ENCODE measurements at places on chromosomes 3 and 15.

DNA sequence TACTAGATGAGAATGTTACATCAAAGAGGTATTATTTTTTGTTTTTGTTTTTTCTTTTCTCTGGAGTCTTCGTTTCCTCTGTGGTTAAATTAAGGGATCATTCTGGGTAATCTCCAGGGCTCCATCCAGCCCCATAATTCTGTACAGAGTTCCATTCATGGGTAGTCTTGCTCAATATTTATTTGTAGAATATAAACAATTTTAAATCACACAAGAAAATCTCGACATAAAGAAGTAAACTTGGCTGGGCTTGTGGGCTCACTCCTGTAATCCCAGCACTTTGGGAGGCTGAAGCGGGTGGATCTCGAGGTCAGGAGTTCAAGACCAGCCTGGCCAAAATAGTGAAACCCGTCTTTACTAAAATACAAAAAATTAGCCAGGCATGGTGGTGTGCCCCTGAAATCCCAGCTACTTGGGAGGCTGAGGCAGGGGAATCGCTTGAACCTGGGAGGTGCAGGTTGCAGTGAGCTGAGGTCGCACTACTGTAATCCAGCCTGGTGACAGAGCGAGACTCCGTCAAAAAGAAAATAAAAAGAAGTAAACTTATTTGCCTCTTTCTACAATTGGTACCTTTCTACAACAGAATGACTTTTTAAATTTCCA is 166.8 kb upstream of the TGFBR2 start:
- DNase-seq, result no peak

DNA sequence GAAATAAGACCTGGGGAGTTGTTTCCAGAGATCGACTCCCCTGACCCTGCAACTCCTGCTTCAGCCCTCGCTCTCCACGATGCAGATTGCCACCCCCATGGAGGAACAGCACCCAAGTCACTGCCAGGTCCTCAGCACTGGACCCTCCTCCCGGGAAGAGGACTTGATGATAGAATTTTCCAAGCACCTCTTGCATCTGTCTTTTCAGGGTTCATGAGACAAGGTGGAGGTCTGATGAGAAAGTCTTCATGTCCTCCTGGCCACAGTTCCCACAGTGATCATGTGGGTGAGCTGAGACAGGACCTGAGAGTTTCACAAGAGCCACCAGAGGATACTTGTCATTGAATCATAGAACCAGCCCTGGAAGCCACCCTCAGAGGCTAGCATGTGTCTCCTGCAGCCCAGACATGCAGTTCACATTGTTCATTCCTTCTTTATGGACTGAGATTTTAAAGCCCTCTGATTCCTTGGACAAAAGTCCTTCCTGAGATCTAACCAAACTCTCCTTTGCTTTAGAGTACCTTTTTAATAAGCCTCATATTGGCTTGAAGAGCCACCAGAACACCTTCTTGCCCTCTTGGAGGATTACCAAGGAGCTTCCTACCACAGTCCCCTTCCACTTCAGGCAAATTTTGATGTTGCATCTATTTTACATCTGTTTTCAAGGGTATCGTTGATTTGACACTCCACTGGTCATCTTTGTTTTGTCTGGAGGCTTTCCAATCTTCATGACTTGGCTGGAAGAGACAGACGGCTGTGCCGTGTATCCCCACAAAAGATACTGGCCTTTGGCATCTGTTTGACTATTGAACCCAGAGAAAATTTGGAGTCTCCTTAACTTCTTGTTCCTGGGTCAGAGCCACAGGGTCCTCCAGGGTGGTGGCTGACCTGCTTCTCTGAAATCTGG is 224.8 kb upstream of the BHLHE40 start:
- no peak for DNase-seq

DNA sequence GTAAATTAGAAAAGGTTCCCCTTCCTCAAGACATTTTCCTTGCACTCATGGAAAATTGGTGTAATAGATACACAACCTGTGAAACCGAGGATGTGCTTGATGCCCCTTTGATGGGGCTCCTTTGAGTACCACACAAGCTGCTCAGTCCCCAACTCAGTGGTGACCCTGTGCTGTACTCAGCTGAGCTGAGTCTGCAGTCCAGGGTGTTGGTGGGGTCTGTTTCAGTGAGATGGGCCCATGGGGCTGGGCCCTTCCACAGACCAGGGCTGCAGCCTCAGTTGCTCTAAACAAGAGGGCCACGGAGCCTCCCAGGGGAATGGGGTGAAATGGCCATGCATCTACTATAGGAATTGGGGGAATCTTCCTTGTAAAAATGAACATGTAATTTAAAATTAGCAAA is 39.3 kb downstream of the KY start:
- no peak for DNase-seq

DNA sequence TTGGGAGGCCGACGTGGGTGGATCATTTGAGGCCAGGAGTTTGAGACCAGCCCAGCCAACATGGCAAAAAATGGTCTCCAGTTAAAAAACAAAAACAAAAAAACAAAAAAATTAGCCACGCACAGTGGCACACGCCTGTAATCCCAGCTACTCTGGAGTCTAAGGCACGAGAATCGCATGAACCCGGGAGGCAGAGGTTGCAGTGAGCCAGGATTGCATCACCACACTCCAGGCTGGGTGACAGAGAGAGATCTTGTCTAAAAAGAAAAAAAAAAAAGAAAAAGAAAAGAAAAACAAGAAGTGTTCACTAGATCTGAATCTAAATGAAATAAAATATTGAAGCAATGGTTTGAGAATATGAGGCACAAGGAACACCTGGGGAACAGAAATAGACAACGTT is 36.7 kb downstream of the SLC9A9 start:
- no peak for DNase-seq

DNA sequence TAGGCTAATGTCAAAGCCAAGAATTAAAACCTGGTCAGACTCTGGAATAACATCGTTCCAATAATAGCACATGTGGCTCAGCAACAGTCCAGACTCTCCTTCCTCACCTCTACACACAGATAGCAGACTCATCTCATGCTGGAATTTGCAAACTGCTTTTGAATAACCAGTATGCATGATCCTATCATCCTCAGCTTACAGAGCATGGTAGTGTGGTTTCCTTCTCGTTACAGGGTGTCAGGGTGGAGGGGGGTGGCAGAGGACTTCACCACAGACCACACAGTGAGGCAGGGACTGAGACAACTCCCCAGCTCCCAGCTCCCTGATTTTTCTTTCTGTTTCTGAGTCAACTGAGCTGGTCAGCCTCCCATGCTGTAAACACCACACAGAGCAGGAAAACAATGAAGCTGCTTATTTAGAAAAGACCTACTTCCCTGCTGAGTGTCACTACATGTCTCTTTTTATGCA is 101.6 kb downstream of the RPL22L1 start:
- no peak for DNase-seq

DNA sequence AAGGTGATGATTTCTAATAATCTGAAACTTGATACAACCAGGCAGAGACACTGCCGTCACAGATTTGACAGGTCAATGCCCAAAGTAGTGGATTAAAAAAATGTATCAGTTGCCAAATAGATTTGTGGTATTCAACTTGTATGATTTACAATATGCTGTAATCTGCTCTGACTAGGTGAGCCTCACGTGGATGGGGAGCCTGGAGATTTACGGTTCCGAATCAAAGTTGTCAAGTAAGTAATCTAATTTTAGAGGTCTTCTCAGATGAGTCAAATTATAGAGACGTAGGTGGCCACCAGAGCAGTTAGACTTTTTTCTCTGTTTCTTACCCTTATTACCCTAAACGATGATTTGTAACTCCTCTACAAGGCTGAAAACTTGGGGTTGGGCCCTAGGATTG is 12.0 kb downstream of the DNAJB11 start:
- DNase-seq, result no peak

GRCh38 chr3:133943031-133943535 is 47.4 kb upstream of the RAB6B start:
- no peak for DNase-seq

DNA sequence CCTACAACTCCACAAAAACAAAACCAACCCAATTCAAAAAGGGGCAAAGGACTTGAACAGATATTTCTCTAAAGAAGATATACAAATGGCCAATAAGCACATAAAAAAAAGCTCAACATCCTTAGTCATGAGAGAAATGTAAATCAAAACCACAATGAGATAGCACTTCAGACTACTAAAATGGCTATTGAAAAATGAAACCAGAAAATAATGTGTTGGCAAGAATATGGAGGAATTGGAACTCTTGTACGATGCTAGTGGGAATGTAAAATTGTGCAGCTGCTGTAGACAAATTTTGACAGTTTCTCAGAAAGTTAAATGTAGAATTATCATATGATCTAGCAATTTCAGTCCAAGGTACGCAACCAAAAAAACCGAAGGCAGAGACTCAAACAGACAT is 29.0 kb downstream of the KY start:
- no peak for DNase-seq

GRCh38 chr3:188890572-188891270 is 281.1 kb upstream of the TPRG1 start:
- DNase-seq, result no peak

GRCh38 chr3:98657457-98657856 is 64.0 kb upstream of the CPOX start:
- DNase-seq, result no peak

- DNase-seq, result no peak
Observed at GRCh38 chr3:121863801-121864200, 28.8 kb downstream of the EAF2 start.

- DNase-seq, result no peak
Observed at GRCh38 chr15:77497942-77498361, 77.3 kb downstream of the HMG20A start.

DNA sequence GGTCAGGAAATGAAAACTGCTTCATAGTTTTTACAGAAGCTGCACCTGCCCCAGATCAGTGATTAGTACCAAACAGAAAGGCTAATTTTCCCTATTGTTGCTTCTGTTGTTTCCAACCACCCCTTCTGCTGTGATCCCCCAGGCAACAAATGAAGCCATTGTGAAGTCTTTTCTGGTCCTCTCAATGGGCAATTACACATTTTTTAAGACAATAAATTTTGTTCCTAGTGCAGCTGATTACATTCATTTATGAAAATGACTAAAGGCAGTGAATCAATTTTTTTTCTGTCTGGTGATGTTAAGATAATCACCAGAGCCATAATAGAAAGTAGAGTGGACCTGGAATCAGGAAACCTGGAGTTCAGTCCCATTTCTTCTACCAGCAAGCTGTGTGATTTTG is 32.7 kb downstream of the GLDN start:
- DNase-seq, result no peak

Data from NCI-H187 treated with DMSO at 0.1 percent for 48 hours (cell line).